GM12892 (cell line): ENCODE measurements at places on chromosomes 3 and 15.

DNA sequence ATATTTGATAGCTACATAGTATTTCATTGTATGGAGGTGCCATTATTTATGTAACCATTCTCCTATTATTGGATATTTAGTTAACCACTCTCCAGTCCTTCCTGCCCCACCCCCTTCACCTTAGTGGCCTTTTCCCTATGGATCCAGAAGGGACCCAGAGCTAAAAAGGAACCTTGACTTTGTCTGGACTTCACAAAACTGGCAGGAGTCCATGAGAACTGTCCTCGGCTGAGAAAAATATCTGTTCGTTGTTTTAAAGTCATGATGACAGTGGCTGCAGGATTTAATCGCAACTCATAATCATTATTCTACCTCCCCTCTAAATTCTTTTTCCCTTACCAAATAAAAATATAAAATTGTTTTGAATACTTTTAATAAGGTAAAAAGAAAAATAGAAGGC lies 129.7 kb downstream of the CMSS1 start:
- no peak for DNase-seq

GRCh38 chr15:90294601-90295269 lies 29.3 kb downstream of the NGRN start:
- DNase-seq: no peak

DNA sequence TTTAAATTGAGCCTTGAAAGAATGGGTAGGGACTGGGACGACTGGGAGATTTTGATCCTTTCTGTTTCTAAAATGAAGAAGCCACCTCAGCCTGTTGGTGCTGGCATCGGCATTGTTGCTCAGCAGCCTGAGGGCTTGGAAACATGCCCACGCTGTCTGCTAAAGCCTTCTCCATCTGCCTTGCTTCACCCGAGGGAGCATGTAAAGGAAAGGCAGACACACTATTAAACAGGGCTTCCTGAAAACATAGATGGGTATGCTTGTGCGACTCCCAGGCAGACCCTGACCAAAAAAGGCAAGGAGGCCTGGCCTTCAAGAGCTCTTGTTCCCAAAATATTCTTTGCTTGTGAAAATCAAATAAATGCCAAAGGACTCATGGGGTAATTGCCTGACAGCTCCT lies 84.2 kb upstream of the SLC4A7 start:
- DNase-seq: no peak

DNA sequence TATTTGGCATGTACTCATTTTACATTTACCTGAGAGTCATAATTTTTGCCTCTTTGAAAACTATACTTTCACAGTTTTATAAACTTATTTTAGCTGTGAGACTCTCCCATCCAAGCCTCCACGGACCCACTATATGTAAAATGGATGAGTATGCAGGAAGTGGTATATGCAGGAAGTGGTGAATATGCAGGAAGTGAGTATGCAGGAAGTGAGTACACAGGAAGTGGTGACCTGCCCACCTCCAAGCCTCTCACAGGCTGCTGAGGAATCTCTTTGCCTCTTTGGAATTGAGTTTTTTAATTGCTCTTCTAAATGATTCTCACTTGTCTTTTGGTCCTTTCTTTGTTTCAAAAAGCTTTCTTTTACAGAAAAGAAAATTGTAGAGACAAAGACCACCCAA lies 85.2 kb downstream of the KBTBD8 start:
- DNase-seq: no peak

DNA sequence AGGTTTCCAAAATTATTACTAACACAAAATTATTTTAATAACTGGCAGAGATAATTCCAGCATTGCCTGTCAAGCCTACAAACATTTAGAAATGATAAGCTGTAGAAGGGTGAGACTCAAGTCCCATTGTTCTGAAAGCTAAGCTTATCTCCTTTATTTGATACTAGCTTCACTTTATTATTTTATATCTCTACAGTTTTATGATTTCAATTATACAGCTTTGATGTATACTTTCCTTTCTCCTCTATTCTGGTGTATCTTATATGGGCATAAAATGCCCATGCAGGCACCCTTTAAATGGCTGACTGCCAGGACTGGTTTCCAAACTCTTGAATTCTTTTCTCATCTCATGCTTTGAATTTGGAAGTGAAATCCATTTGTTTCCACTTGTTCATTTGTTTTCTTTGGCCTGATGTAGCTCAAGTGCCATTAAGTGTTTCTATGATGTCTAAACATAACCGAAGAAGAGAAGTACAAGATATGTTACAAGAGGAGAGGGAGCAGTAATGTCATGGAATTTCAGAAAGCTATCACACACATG lies 372.1 kb upstream of the ARHGEF26 start:
- no peak for DNase-seq

- DNase-seq: no peak
Measured at GRCh38 chr3:137767538-137768360, 3.6 kb downstream of the SOX14 start.

- DNase-seq: no peak
Measured at GRCh38 chr3:64449026-64449425, 223.8 kb upstream of the PRICKLE2 start.

- DNase-seq: no peak
Measured at GRCh38 chr3:125142420-125142778, 70.1 kb downstream of the SLC12A8 start.

DNA sequence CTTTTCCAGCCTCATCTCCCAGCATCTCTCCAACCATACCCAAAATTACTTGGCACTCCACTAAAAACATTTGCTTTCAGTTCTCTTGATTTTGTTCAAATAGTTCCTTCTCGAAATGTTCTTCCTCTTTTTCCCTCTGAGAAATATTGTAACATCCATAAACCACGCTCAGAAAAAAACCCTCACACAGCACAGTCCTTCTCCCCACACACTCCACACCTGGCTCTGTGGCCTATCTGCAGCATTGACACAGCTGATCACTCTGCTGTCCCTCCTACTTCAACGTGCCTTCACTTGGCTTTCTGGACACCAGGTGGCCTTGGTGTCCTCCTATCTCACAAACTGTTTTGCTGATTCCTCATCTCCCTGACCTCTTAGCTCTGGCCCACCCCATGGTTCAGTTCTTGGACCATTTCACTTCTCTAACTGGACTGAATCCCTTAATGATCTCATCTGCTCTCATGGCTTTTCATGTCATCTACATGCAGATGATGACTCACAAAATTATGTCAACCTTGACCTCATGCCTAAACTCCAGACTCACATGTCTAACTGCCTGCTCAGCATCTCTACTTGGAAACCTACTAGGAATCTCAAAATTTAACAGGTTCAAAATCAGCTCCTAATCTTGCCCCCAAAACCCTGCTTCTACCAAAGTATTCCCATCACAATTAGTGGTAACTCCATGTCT lies 93.3 kb downstream of the TRIM42 start:
- no peak for DNase-seq

DNA sequence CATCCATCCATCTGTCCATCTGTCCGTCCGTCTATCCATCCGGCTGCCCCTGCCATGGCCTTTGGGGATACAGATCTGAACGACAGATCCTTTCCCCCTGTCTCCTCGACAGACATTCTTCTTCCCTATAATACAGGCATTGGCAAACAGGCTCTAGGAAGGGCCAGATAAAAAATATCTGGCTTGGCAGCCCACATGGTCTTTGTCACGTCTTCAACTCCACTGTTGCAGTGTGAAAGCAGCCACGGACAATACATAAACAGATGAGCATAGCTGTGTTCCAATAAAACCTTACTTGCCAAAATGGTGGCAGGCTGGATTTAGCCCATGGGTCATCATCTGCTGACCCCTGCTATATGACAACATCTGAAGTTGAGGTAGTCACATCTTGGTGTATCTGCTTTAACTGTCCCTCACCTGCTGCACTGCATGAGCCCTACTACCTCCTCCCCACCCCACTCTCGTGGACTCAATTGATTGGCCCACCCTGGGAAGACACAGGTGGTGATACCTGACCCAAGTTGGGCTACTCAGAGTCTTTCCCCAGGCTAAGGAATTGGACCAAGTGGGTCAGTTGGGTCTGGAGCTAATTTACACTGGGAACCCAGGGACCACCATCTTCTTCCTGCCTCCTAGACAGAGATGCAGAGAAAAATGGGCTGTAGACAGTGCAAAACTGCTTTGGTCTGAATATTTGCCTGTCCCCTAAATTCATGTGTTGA lies 128.4 kb upstream of the SMAD3 start:
- DNase-seq: no peak

DNA sequence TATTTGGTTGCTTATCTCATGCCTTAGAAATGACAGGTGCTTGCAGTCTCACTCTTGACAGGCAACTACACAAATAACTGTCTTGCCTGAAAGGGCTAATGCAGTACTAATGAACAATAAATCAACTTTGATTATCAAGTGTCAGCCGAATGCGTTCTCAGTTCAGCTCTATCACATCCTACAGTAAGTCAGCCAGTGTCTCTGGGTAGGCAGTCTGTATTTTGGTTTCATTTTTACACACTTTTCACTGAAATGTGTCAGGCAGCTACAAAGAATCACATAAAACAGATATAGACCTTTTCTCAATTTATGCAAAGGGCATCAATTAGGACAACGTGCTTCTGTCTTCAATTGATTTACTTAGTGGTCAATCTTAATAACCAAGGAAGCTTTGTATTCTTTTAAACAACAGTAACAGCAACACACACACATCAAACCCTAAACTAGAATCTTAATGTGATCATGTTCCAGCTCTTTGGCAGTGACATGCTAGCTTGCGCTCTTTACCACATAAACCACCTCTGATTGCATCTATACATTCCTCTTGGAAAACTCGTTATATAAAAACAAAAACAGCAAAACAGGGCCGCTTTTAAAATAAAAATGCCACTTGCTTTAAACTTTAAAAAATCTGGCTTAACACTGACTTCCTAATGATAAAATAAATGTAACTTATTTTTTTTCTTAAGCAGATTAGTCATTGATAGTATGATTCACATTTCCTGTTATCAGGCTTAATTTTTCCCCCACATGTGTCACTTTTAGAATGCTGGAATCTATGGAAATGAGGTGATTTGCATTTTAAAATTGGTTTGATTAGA lies 520.4 kb downstream of the FOXP1 start:
- DNase-seq: no peak

DNA sequence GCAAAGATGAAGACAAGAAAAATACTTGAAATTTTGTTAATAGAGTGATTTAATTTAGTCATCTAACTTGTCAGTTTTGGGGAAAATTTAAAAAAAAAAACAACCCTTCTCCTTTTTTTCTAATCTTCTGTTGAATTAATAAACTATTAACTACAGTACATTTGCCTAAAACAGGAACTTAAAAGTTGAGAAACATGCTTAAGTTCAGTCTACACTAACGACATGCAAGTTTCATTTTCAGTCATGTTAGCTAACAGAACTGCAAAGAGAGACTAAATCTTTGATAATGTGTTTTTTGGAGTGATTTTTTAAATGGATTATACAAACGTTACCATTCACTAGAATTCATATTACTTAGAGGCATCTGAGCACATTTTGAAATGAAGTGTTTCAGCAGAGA lies 71.9 kb upstream of the MBNL1 start:
- no peak for DNase-seq

- DNase-seq: no peak
Measured at GRCh38 chr3:132629928-132630327, 29.7 kb downstream of the ACAD11 start.

DNA sequence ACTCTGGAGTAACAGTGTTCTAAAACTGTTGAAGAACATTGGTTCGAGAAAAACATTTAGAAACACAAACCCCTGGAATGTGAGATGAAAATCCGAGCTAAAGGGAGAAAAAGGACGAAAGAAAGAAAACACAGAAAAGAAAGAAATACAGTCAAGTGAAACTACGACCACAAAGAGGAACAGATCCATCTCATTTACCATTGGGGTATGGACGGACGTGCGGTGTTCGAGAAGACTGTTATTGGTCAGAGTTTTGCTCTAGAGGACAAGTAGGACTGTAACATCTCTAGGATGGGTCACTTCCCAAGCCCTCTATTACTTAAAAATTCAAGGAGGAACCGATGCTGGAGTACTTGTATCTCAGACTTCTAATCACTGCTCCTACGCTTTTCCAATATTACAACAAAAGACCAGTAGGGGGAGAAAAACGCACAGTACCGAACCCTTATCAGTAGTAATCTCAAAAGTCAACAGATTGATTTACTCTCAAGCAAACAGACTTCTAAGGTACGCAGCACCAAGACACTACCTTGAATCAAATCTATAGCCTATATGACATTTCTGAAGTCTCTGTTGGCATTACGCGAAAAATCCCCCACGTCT lies 1.1 kb upstream of the PIK3CA start:
- DNase-seq: no peak

- DNase-seq: no peak
Measured at GRCh38 chr3:178584722-178585380, 48.6 kb downstream of the KCNMB2 start.

GRCh38 chr3:182005701-182006100 lies 294.0 kb downstream of the SOX2 start:
- DNase-seq: no peak

DNA sequence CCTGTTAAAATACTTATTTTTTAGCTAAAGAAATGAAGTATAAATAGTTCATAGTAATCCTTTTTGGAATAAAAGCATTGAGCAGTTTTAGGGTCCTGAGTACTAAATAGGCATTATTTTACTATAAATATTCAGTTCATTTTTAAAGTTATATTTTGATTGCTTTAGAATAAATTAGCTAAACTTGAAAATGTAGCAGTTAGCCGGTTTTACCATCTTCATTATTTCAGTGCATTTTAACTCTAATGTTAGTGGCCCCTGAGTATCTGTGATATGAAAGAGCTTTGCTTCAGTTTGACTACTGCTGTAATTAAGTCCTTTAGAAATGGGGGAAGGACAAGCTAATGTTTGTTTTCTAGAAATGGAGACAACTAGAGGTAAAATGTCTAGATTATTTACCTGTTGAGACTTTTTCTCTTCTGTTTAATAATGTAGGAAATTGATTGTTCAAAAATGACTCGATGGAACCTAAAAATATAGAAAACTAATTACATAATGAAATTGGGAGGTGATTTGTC lies 3.6 kb downstream of the SMC4 start:
- no peak for DNase-seq

GRCh38 chr15:40052604-40053003 lies 13.6 kb upstream of the SRP14 start:
- no peak for DNase-seq

DNA sequence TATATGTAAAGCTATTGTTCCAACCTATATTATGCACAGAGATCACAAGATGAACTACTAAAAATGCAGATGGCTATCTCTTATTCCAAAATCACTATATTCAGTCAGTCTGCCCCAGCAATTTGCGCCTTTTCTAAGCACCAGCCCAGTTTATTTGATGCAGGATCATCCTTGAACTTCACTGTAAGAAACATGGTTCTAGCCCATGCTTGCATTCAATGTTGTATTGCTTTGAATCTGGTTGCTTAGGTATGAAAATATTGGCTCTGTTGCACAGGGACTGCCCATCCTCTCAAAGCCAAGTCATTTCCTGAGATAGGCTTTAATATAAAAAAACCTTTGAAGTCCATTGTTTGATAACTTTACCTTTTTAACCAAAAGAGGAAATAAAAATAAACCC lies 170.5 kb upstream of the LRIG1 start:
- no peak for DNase-seq
